NCI-H1436 treated with DMSO at 0.1 percent for 48 hours (cell line): ENCODE measurements at places on chromosomes 7 and 10.

DNA sequence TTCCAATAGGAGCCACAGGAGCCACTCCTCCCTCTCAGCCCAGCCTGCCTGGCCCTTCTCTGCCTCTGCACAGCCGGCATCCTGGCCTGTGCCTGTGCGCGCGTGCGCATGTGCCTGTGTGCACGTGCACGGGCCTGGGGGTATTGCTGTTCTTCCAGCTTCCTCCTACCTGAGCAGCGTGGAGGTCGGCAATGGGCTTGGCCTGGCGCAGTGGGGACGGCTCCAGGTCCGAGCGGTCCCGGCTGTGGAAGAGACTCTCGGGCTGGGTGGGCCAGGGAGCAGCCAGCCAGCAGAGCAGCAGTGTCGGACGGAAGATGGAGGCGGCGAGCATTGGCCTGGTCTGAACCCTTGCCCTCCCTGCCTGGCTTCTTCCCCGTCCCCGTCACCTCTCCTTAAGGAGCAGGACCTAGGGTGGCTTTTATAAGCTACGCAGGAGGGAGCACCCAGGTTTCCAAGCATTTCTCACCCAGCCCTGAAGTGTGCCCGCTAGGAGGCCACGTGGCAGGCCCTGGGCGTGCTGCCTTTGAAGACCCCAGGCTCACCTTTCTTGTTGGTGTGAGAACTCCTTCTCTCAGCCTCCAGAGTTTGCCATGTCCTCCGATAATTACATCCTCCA is at the start of gene MMP21:
Gene MMP21 (minus strand): TSS at position 331 of the 616 bp plus-strand sequence. CDS start 0 bp downstream, at position 331.
- DNase-seq = no peak

DNA sequence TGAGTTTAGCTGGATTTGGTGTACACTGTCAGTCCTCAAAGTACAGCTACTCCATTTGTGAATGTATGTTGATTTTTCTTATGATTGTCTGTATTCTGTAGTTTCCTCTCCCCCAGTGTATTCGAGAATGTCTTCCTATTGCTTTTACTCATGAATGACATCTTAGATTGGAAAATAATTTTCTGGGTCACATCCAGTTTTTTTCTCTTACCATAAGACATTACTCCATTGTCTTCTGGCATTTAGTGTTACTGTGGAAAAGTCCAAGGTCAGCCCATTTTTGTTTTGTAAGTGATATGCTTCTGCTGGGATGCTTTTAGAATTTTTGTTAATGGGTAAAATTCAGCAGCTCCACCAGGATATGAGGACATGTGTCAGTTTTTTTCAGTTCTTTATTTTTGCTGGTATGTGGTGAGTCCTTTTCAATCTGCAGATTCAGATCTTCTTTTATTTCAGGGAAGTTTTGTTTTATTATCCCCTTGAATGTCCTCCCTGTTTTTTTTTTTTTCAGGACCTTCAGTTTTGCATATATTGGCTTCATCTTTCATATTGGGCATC is 33.6 kb downstream of the WAC start:
- no peak for DNase-seq

GRCh38 chr7:70384024-70384423 is 747.9 kb upstream of the GALNT17 start:
- DNase-seq = no peak

DNA sequence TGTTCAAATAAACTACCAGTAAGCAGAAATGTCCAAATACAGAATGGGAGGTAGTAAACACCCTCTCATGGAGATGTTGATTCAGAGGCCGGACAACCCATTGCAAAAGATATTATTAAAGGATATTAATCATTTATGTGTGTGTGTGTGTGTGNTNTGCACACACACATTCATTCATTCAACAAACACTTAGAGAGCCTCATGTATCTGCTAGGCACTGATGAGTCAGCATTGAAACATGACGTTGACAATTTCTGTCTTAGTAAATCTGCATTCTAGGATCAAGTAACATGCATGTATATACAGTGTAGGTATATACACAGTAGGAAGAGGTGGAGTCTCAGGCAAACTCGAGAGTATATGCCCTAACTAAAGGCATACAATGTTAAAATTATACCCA is 187.0 kb downstream of the ZNF365 start:
- DNase-seq = no peak

DNA sequence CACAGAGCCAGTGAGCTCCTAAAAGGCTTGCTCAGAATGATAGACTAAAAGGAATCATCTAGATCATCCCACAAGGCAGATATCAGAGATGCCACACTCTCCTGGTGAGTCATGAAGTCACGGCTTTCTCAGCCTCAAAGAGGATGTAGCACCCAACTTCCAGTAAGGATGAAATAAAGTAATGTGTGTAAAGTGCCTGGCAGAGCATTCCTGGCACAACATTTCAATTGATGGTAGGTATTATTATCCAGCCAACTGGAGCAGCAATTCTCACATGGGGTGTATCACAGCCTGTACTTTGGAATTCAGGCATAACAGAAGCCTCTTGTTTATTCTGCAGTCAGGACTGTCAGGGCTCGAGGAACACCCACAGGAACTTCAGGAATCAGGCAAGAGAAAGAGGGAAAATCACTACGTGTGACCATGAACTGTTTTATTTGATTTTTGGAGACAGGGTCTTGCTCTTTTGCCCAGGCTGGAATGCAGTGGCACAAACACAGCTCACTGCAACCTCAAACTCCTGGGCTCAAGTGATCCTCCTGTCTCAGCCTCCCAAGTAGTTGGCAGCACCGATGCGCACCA is 5.3 kb upstream of the NAT16 start:
- DNase-seq = no peak

DNA sequence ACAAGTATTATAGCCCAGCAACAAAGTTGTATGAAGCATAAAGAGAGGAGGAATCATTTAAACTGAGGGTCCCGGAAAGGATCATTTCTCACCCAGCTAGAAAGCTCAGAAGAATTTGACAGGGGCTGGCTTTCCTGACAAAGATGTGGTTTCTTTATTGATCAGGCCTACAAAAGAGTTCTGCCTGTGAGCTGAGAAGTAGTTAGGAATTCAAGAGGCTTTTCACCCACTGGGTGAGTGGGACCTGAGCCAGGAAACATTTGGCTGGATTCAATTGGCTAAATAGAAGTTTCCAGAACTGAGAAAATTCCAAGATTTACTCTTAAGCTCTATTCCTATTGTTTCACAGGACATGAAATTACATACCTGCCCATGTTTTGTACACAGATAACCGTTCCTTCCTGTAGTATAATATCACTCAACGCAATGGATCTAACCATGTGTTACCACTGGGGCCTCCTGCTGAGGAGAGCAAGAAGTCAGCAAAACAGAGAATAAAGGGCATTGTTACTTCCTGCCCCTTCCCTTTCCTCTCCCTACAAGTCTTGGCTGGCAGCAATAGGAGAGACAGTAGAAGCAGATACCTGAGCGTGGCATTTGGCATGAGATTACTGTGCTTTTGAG is 53.9 kb upstream of the PAPSS2 start:
- no peak for DNase-seq

- no peak for DNase-seq
These were observed 6.4 kb downstream of the VAX1 start for GRCh38 chr10:117131376-117132327.

GRCh38 chr10:17199351-17199804 is 2.1 kb downstream of the TRDMT1 start:
- no peak for DNase-seq

DNA sequence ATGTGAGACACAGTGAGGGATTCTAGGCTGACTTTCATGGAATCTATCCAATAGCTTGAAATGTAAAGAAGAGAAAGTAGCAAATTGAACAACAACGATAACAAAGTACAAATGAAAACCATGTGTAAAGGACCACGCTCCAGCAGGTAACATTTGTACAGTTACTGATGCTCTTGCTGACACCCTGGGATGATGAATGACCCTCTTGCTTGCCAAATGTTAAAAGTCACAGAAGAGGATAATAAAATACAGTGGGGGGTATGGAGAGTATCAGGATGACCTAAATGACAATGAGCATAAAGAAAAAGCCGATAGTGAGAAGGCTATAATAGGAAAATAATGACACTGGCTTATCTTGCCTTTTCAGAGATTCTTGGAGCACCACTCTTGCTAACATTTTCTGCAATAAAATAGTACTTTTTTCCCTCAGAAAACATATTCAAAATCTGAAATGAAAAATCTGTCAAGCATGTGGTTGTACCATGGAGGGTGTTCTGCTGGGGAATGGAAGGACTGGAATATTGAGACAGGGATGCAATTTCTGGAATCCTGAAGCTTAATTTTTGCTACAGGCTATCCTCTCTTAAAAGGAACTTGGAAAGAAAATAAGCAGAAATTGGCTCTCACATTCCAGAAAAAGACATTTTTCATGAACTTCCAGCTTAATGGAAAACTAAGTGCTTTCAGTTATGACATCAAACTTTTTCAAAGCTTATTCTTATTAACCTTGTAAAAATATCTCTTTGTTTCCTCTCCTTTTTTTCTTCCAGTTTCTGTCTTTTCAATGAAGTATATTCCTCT is 303.2 kb upstream of the GHITM start:
- no peak for DNase-seq

- no peak for DNase-seq
These were observed 5.2 kb downstream of the FZD9 start for GRCh38 chr7:73438547-73439409.
